ENCODE measurements at places on chromosomes 5 and 9. TPM values are rescaled to one million over a fixed set of nuclear protein-coding genes. Genes with fewer than 3 reads are reported as not detected.

DNA sequence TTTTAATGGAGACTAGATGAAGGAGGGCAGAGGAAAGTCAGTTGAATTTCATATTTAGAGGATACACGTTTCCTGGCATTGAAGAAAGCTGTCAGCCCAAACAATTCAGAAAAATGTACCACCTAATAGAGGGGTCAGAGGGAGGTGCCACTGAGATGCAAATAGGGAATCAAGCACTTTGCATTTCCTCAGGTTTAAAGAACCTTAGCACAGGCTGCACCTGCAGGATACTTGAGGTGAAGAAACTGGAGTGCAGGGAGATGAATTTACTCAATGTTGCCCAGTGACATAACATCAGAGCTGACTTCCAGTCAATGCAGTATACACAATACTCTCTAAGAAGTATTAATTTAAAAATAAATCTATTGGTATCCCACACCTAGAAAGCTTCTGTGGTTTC is 67.0 kb upstream of the MAST4 start:
- no peak for DNase-seq

DNA sequence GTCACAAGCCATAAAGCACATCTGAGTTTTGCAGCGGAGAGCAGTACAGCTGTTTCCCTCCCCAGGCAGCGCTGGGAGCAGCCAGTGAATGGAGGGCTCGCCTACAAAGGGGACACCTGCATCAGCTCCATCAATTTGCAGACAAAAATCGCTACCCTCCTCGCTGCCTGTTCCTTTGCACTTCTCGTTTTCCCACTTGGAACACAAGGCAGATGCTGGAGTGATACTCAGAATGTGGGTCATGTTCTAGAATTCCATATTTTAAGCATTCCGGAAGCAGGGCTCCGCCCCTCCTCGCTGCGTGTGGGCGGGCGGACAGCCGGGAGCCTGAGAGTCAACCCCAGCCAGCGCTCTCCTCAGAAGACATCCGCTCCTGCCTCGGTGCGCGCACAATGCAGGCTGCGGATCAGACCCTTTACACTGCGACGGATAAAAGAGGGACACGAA is 92.1 kb downstream of the LMNB1 start:
- no peak for DNase-seq

DNA sequence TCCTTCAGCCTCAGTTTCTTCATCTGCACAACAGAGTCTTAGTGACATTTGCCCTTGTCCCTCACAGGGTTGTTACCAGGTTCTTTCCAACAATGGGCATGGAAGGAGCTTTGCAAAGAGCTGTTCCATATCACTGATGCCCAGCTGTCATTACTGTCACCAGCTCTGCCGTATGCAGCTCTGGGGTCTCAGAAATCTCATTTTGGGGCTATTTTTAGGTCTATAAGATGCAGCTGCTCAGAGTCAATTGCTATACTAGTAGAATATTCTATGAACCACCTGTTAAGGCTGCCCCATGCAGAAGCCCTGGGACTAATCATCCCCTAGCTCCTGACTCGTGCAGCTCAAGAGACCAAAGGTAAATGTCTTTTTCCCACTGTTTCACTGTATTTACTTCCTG is 105.1 kb upstream of the TNPO1 start:
- DNase-seq = no peak

- DNase-seq = no peak
These were observed 115.5 kb downstream of the SLC12A2 start for GRCh38 chr5:128199104-128199503.

DNA sequence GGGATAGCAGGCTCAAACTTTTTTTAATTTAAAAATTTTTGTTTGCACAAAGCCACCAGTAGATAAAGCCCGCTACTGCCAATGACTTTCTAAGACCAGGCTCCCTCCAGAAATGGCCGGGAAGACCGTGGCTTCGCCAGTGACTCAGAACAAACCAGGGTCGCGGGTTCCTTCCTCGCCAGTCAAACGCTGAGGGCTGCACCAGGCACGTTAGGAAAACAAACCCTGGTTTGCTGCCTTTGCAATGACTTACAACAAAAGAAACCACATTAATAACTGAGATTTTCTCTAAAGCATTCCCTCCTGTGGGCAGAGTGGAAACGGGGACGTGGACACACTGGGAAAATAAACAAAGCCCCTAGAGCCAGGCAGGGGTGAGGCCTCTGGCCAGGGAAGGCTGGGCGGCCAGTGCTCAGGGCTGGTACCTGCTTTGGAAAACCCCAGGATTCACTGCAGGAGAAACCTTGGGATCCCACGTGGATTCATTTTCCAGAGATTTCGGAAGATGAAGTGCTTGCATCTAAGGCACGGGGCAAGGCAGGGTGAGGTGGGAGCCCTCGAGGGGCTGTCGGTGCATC is 3.8 kb downstream of the PRRX2 start:
- no peak for DNase-seq

- no peak for DNase-seq
These were observed 334.8 kb downstream of the NSG2 start for GRCh38 chr5:174380311-174380710.

DNA sequence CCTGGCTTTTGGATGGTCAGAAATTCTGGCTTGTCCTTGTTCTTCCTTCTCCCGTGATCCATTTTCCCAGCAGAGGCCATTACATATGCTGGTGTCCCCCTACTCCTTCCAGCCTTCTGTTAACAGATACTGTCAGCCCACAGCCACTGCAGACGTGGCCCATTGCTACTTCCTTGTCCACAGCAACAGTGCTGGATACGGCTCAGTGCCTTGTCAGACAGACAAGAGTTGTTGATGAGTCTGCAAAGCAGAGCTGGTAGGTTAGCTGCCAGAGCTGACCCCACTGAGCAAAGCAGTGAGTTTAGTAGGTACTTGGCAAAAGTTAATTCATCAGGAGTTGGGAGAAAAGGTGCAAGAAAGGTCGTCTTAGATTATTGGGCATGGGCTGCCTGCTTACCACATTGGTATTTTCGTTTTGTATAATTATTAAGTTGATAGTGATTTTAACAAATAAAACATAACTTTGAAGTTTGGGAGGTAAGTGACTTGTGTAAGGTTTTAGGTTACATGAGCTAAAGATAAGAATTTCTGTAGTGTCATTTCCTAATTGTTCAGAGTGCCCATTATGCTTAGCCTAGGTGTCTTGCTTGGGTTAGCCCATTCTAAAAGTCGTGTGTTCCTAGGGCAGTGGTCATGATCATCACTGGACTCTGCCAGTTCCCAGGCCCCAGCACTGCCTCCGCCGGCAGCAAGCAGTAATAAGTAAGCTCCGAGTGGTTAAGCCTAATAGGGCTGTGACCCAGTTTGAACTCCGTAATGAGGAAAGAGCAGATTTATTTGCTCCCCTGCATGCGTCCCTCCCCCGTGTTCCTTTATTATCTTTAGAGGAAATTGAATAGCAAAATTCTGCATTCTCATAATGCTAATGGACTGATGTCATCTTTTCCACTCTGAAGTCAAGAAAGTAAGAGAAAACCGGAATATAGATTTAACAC is 292.0 kb downstream of the FANCC start:
- DNase-seq = no peak

- no peak for DNase-seq
These were observed 14.0 kb downstream of the ARL14EPL start for GRCh38 chr5:116046261-116046660.

DNA sequence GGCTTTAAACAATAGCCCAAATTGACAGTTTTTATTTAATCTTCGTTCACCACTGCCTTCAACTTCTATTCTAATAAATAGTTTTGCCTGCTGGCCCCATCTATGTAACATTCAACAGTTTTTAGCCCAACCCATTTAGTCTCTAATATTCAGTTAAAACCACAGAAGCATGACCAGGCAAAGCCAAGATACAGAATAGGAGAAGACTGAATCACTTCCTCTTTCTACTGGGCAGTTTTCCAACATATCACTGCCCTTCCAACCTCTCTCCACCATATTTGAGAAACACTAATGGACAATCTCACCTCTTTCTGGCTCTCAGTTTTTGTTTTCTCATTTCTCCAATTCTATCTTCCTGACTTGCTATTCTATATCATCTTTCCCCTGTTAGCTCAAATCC is 352.9 kb downstream of the DNAH5 start:
- DNase-seq = no peak

GRCh38 chr5:149007174-149007573 is 55.7 kb downstream of the SH3TC2 start:
- no peak for DNase-seq

- DNase-seq = no peak
These were observed 55.2 kb downstream of the NFIB start for GRCh38 chr9:14258660-14259239.

DNA sequence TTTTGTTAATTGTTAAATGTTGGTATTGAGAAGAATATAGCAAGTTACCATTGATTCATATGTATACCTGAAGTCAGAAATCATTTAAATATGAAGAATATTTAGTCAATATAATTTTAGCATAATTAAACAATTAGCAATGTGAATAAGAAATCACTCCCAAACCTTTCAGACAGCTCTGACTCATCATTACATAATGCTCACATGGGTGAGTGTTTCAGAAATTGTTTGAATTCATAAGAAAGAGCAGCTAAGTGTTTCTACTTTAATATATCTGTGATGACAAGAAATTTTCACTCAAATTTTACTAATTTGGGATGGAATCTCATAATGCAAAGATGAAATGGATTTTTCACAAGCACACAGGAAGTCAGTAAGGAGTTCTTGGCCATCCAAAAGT is 42.0 kb upstream of the CDC42SE2 start:
- no peak for DNase-seq

DNA sequence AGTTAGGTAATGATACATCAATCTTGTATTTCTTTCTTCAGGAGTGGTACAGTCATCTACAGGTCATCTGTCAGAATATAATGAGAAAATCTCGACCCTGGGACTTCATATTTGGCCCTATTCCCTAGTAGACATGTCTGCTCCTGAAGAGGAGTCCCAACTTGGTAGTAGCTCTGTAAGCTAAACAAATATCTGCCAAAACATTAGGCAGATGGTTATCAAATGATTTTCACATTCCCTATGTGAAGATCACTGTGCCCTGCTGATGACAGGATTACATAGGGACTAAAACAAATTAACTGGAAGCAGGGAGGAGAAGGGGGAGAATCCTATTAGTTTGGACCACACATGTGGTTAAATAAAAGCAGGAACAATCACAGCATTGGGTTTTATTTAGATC is 138.6 kb upstream of the NFIB start:
- no peak for DNase-seq

GRCh38 chr5:125484742-125485641 is 738.6 kb upstream of the ZNF608 start:
- peak; percentile 77 for DNase-seq

- DNase-seq = no peak
These were observed 288.9 kb upstream of the KIF2A start for GRCh38 chr5:62017092-62017491.

DNA sequence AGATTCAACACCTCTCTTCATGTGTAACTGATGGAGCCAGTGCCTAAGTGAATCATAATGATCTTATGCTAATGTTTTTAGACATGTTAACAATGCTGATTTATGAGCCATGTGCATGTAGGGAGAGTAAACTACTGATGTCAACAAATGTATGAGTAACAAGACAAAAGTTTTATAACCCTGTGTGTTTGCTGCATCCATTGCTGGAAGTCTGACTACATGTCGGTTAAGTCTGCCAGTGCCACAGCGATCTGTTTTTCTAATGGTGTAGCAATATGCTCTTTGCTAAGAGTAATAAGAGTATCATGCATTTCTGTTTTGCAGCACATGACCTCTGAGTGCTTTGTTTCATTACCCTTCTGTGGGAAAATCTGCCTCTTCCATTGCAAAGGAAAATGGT is 26.4 kb upstream of the TMOD1 start:
- no peak for DNase-seq

- DNase-seq = no peak
These were observed 504 bp upstream of the OTP start for GRCh38 chr5:77638763-77639671.

DNA sequence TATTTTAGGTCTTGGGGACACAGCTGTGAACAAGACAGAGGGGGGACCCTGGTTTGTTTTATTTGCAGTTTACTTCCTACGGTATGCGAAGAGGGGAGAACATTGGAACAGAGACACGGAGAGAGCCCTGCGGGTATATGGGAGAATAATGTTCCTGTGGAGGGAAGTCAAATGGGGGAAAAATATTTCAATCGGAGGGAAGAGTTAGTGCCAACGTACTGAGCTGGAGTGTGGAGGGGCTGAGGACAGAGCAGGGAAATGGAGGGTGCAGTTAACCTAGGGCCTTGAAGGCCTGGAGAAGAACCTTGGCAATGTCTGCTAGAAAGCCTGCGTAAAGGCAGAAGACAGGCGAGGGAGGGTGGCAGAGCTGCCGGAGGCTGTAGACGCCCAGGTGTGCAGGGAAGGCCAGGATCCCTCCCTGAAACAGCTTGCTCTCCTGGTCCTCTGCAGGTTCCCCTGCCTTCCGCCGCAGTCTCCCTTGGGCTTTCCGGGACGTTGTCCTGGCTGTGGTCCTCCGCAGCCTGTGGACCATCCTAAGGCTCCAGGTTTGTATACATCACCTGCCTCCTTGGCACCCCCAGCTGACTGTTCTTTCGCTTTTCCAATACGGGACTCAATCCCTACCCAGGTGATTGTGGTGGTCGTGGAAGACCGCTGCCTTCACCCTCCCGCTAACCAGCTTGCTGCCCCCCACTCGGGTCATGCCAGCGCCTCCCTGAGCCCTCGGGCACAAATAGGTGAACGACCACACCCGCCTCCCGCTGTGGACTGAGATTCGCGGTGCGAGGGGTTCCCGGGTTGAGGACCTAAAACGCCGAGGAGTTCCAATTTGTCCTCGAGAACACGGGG is 1.9 kb upstream of the RACK1 start:
- DNase-seq = no peak

- DNase-seq = no peak
These were observed 2.6 kb upstream of the CCNI2 start for GRCh38 chr5:132744659-132745058.

DNA sequence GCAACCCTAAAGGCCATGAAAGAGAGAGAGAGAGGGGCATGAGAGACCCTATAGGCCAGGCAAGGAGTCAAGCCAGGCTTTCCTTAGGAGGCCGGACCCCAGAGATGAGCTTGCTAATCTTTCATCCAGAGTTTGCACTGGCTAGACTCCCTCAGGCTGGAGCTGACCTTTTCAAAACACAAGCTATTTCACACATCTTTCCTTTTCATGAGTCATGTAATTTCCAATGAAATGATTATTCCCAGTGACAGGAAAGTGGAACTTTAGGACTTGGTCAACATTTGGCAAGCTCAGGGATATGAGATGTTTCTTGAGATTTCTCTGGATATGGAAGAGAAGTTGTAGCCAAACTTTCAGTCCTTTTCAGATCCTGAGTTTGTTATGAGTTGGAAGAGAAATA is 117.7 kb downstream of the TARS1 start:
- DNase-seq = no peak

The SCGB3A2 gene
- not detected for total RNA-seq

The SLC4A9 gene
- 1.4 TPM for total RNA-seq

The EXOSC3 gene
- 31.0 TPM for total RNA-seq

The SPARC gene
- 133 TPM for total RNA-seq

The MEGF10 gene
- total RNA-seq = 5.6 TPM

The LECT2 gene
- total RNA-seq = not detected

The TMEM174 gene
- total RNA-seq = not detected

The ACTBL2 gene
- total RNA-seq = not detected

The GLIPR2 gene
- 10.1 TPM for total RNA-seq

The HAND1 gene
- total RNA-seq = not detected

The OR1J2 gene
- not detected for total RNA-seq

All from lower leg skin (tissue), 4 donors.